ENCODE measurements at places on chromosomes 7 and 10.

DNA sequence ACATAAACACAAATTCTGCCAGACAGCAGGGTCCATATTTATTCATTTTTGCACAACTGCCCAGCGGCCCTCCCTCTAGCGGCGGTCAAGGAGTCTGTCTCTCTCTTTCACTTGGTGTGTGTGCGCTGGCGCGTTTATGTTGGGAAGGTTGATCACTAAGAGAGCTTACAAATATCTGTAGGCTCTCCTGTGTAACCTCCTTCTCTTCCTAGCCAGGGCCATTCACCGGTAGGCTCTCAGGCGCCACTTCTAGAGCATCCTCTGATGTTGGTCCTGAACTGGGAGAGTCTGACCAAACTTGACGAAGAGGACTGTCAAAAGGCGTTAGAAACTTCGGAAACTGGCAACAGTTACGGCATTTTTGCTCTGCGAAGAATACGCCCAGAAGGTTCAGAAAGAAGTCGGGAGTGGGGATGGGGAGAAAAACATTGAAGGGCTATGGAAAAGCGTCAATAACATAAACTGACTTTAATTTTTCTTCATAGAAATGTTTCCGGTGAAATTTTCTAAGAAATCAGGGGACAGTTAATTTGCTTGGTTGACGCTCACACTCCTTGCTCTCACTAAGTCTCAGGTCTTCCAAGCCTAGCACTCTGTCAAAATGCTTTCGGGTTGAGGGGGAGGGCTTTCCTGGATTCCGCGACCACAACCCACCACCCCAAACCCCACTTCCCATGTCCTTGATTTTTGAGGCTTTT is 731.1 kb downstream of the ZWINT start:
- peak; percentile 20 for DNase-seq

DNA sequence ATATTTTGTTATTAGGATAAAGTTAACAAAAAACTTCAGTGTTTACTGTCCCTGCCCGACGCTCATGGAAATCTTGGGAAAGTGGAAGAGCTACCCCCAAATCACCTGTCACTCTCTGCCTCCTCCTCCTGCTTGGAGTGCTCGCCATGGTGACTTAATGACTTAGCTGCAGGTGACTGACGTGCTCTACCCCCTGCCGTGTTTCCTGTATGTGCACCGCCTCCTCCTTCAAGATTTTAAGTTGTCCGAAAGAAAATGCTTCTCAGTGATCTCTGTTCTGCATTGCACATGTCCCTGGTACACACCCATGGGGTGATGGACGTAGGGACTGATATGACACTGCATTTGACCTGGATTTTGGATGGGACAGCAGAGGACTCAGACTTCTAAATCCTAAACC is 338.8 kb upstream of the SHH start:
- DNase-seq: no peak

- no peak for DNase-seq
These were observed 82.1 kb upstream of the PRPS1L1 start for GRCh38 chr7:18109762-18110161.

DNA sequence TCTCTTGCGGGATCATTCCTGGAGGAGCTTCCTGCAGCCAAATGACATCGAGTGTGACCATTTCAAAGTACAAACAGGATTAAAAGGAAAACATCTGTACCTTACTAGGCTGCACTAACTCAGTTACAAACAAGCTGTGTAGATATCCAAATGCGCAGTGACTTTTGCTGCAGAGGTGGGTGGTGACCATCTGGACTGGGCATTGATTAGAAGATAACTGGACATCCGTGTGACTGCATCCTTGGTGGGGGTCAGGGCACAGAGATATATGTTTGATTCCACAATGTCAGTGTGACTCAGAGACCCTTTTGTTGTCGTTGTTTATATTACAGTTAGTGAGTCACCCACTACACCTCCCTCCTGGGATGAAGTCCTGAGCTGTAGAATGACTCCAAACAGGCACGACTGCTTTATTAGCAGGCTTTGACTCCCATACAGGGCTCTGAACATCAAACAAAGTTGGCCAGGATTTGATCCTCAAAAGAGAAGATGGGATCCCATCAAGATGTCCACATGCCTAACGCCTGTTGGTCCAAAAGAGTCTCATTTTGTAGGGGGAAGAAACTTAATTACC is 56.7 kb upstream of the SDK1 start:
- no peak for DNase-seq

- DNase-seq: no peak
These were observed 37.6 kb upstream of the PDCD4 start for GRCh38 chr10:110833941-110834628.

All from suppressor macrophage treated with lipopolysaccharide for 1 hour (primary cell).